ENCODE measurements at places on chromosomes 7 and 10.

- no peak for DNase-seq
These were observed 8.4 kb downstream of the GRB10 start for GRCh38 chr7:50774319-50774718.

DNA sequence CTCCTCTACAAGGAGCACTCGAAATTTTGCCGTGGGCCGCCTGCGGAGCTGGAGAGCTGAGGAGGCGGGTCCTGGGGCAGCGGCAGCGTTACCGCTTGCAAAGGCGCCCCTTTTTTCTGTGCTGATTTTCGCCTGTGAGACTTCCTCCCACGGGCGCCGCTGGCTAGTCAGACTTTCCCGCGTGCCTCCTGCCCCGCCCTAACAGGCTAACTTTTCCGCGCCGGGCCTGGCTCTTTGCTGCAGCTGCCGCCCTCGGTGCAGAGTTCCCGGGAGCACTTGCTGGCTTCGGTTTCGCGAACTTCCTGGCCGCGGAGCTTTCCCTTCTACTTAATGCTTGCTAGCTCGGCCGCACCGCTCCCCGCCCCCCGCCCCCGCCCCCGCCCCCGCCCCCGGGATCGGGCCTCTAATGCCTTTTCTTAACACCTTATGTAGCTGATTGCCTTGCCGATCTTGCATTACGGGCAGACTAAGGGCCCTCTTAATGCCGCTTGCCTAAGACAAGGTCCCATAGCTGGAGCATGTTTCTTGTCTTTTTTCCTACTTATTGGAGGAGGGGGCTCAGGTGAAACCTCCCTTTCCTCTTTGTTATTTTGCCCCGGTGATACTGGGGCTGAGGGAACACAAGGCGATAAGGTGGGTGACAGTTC lies 37.9 kb upstream of the RASGEF1A start:
- DNase-seq: no peak

DNA sequence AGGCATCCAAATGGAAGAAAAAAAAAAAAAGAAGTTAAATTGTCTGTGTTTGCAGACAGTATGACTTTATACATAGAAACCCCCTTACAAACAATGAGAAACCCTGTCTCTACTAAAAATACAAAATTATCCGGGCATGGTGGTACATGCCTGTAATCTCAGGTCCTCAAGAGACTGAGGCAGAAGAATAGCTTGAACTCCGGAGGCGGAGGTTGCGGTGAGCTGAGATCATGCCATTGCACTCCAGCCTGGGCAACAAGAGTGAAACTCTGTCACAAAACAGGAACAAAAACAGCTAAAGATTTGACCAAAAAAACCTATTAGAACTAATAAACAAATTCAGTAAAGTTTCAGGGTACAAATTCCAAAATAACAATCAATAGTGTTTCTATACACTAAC lies 385.8 kb upstream of the GRM3 start:
- DNase-seq: no peak

DNA sequence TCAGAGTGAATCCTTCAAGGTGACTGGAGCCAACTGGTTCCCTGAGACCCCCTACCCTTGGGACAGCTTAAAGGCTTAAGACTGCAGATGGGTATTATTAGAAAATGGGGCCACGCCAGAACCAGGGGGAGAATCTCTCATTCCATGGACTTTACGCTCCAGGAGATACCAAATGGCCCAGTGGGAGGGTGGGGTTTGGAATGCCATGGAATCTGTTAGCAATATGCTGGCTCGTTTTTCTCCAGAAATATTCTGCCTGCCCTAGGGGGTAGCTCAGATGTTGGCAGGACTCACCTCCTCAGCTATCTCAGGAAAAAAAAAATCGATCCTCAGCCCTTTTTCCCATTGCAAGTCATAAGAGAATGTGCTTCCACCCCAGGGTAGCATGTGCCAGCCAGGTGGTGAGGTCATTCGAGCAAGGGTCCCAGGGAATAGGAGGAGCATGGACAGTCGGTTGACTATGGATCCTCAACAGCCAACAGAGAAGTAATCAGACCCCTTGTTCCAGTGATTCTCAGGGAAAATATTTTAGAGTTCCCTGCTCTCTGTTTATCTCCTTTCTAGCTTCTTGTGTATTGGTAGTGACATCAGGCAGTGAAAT lies 22.9 kb downstream of the SVIL start:
- DNase-seq: no peak

DNA sequence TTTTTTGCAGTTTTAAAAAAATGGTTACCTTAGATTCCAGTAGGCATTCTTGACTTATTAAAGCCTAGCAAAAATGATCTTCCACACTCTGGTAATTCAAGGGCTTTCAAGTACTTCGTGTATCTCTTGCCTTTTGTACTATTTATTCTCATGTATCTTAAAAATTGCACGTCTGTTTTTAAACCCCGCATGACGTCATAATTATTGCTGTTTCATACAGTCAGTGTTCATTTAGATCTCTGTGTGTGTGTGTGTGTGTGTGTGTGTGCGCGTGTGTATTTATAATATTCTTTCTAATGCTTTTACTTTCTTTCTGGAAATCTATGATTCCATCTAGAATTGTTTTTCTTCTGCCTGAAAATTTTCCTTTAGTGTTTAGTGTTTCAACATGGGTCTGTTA lies 234.2 kb downstream of the CCSER2 start:
- DNase-seq: no peak

DNA sequence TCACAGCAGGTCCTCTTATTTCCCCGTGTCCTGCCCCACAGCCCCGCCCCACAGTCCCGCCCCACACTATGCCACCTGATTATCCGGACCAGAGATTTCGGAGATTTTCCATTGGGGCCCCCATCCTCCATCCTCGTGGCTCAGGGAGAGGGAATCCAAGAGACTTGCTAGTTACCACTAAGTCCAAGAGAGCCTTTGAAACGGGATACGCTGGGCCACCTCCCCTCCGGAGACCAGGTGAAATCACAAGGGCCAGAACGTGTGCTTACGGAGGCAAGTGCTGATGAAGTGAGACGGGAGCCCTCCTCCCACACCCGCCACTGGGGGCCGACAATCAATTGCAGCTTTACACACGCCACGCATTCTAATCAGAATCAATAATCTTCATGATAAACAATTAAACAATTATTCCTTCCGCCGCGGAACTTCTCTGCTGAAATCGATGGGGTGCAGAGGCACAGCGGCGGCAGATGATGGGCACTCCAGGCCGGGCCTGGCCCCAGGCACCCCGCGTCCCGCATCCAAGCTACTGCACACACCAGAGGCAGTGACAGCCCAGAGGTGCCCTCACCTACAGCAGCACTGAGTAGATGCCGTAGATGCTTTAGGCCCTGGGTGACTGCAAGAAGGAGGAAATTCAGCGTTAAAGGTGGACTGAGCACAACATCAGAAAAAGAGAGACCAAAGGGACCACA lies 534.0 kb upstream of the FOXK1 start:
- DNase-seq: no peak

- no peak for DNase-seq
These were observed 1.6 kb downstream of the RASSF4 start for GRCh38 chr10:44961230-44961571.

GRCh38 chr7:23333671-23334246 lies 34.6 kb downstream of the MALSU1 start:
- DNase-seq: no peak

DNA sequence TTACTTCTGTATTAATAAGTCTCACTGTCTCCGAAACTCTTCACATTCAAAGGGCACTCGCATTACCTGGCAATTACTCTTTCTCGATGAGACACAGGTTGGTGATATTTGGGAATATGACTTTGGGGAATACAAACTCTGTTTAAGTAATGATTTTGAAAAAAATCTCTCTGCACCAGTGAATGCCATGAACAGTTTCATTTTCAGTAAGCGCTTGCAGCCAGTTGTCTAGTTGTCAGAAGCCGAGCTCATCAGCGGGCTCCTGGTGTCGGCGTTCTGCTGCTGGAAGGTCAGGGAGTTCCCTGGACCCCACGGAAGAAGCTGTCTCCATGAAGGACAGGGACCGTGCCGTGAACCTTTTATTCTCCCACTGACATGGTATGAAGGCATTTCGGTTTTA lies 57.7 kb downstream of the PTPRE start:
- DNase-seq: no peak

- DNase-seq: no peak
These were observed 130.4 kb downstream of the PFKFB3 start for GRCh38 chr10:6333086-6333485.

GRCh38 chr7:71016401-71016800 lies 115.5 kb upstream of the GALNT17 start:
- DNase-seq: no peak

DNA sequence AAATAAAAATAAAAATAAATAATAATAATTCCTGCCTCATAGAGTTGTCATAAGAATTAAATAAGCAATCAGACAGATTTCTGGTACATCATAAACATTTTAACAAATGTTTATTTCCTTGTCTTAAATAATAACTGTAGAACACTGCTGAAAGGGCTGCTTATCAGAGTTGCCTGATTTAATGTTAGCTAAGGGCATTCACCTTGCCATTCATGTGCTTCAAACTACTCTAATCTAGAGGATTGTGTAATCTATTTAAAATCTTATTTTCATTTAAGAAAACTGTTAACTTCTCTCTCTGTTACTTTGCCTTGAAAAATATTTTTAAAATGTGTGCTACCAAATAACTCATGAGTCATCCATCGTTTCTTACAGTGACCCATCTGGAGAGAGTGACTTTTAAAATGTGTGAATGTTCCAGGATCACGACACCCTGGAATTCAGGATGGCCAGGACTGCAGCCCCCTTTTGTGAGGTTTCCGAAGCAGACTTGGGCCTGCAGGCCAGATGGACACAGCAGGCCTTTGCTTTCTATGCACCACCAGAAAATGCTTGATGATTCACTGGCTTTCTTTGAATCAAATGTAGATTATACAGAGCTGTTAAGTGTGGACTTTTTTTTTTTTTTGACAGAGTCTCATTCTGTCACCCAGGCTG lies 109.1 kb upstream of the TNS3 start:
- no peak for DNase-seq

DNA sequence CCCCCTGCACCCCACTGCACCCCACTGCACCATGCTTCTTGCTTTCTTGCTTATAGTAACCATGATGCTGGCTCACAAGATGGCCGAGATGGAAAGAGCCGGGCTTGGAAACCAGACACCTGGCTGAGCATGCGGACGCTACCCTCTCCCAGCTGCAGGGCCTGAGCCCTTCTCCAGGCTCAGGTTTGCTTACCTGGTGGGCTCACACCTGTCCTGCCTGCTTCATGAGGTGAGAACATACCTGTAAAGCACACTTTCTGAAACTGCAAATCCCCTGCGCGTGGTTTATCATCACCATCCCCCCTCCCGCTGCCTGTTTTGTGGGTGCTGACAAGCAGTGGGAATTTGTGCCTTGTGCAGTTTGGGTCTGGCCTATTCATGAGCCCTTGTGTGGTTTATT lies 302.7 kb downstream of the GLRX3 start:
- DNase-seq: no peak

- no peak for DNase-seq
These were observed 13.2 kb upstream of the TRA2A start for GRCh38 chr7:23544913-23545354.

DNA sequence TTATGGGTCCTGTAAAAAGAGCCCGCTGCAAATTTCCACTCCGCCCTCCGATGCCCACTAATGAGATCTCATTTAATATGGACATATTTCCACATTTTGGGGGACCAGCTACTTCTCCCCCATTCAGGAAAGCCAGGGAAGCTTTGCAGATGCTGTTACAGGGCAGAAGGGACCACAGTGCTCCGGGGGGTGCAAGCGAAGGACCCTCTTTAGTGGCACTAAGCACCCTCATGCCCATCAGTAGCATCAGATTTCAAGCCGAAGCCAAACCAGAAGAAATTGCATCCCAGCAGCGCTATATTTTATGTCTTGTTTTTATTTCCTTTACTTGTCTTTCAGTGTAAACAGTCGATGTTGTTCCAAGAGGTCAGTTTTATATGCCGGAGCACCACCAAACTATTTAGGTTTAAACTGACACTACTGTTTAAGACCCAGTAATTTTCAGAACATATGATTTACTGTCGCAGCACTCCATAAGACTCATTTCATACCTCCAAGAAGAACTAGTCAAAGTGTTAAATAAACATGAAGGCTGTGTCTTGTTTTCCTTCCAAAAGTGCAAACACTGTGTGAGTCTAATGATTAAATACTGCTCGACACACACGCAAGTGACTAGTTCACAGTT lies 122.2 kb upstream of the MGMT start:
- DNase-seq: no peak

DNA sequence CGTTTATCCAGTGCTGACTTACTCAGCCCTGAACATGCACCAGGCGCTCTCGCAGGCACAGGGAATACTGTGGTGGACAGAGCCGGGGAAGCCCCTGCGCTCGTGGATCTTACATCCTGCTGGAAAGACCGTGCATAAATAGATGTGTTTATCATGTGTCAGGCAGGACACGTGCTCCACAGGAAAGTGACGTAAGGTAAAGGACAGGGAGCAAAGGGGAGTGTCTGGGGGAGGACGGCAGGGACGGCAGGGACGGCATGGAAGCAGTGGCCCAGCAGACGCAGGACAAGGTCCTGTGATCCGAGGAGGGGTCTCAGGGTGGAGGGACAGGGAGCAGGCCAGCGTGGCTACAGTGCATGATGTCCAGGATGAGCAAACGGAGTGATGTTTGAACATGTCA lies 410.5 kb downstream of the PAXIP1 start:
- no peak for DNase-seq

Data from cortex of kidney (tissue), 1 donor.